ENCODE measurements at places on chromosomes 2 and 18.

- DNase-seq = no peak
Measured at GRCh38 chr18:10399465-10399864, 55.0 kb upstream of the APCDD1 start.

- DNase-seq = no peak
Measured at GRCh38 chr2:232877940-232878511, 8.0 kb downstream of the SNORC start.

- no peak for DNase-seq
Measured at GRCh38 chr18:63266888-63267790, 52.4 kb downstream of the BCL2 start.

- DNase-seq = no peak
Measured at GRCh38 chr2:222034058-222034457, 264.7 kb downstream of the PAX3 start.

DNA sequence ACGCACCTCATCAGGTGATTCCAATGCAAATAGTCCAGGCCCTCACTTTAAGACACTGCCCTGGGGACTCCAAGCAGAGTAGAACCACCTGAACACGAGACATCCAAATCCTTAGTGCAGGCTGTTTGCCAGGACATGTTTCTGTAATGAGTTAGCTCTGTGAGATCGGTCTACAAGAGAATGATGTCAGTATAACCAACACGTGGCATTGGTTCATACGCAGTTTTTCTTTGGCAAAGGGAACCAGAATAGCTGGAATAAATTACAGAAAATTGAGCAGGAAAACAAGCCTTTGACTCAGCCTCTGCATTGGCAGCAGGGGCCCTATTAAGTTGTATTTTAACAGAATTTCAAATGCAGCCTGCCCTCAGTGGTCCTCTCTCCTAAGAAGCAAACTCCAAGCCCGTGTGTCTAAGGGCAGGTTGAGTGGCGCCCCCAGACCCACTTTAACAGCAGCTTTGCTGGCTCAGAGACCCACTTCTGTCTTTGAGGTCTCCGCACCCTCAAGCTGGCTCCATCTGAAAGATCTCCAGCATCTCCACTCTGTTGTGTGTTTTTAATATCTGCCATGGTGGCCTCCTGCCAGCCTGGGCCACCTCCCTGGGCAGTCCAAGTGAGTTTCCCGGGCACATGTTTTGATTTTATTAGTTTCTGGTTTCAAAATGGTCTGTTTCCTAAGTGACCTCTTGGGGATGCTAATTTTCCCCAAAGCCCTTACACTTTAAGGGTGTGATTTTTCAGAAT, 61.3 kb downstream of the ALPK2 start:
- peak; percentile 93 for DNase-seq

- no peak for DNase-seq
Measured at GRCh38 chr2:26290001-26290400, 45.3 kb downstream of the HADHB start.

DNA sequence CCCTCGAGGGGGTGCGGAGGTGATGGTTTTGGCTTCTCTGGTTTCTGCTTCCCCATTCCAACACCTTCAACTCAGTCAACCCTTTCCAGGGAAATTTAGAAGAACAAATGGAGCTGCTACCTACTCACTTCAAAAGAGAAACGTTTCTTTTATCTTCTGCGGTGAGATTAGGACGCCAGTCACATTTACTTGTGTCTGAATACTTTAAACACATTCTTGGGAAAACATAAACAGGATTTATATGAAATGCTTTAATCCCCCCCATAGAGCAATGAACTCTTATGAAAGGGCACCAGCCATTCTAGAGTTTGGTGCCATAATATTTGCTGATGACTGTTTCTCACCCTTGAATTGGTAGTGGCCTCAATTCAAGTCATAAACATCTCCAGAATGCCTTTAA, 253.2 kb upstream of the APCDD1 start:
- no peak for DNase-seq

DNA sequence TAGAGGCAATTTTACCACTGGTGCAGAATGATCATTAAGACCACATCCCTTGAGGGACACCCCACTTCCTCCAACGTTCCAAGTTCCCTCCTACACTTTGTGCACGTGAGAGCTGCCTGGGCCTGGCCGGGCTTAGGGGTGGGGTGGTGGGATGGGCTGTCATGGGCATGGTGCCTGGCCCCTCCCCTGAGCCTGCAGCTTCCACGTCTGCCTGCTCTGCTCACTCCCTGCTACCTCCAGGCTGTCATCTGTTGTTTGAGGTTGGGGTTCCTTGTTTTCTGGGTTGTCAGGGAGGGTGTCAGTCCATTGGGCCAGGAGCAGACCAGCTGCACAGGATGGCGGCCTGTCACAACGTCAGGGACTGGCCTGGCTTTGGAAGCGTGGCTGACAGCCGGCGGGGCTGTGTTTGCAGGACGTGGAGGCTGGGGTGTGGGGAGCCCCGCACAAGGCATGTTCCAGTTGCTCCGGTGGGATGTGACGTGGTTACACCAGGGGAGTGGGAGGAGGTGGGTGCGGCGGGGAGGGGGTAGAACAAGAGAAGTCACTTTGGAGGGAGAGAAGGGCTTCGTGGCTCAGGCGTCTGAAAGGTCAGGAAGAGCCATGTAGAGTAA, 72.3 kb downstream of the RTP5 start:
- DNase-seq = no peak

- DNase-seq = no peak
Measured at GRCh38 chr2:201937343-201937742, 96.3 kb upstream of the FZD7 start.

GRCh38 chr2:54459037-54459441, 2.9 kb downstream of the SPTBN1 start:
- DNase-seq = no peak

DNA sequence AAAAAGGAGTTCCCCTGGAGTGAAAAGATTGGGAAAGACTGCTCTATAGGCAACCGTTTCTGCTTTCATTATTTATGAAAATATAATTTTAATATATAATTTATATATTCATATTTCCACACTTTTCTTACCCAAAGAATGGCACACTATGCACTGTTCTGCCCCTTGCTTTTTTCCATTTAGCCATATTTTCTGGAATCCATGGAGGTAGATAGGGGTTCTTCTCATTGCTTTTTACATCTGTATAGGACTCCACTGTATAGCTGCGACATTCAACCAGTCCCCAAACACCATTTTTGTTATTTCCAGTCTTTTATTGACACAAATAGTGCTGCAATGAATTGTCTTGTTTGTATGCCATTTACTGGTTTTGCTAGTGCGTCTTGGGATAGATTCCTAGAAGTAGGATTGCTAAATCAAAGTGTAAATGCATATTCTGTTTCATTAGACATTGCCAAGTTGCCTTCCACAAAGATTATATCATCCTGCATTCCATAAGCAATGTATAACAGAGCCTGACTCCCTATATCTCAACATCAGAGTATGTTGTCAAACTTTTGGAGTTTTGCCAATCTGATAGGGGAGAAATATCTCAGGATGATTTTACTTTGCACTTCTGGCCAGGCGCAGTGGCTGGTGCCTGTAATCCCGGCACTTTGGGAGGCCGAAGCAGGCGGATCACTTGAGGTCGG, 26.6 kb upstream of the TCF7L1 start:
- no peak for DNase-seq

All from AG09319 (cell line).